ENCODE measurements at places on chromosomes 7 and 10.
A peak's percentile ranks its signal among the peaks of the same experiment; 100 is the strongest.

DNA sequence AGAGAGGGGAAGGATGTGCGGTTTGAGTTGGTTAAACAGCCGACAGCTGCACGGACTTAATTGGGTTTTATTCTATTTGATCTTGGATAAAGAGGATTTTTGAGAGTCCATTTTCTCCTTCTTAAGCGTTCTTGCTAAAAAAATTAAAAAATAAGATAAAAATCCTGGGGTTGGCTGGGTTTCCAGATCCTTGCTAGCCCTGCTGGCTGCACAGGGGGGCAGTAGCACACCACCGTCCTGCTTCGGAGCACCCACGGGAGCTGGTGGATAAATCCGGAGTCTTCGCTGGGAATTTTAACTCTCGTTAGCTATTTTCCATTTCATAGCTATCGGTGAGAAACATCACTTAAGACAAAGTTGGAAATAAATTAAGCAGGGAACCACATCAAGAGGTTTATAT is 792.0 kb downstream of the TYW1 start:
- no peak for DNase-seq

GRCh38 chr10:85575441-85575840 is 791.2 kb downstream of the GRID1 start:
- no peak for DNase-seq

DNA sequence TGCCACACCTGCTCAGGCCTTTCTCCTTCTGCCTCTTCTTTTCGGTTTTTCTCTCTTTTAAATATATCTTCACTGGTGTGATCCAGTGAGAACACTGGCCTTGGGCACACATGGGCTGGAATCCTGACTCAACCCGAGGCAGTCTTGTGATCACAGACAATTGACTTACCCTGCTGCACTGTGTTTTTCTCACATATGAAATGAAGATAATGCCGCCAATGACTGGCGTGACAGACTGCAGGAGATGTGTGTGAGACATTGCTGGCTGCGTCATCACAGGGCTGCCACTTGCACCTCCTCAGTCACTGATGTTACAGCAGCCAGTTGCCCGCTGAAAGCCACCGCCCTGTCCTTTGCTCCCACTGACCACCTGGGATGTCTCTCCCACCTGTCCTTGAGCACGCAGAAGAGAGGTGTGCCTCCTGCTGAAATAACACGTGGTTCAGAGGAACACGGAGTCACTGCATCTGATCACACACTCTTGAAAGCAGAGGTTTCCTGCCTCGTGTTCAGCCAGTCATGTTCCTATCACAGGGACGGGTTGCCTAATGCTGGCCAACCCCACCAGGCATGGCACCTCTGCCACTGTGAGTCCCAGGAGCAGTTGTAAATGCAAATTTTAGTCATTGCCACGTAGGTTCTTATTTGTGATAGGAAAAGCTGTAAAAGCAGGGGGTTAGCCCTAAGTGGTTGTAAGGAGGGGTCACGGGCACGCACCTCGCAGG is 124.6 kb upstream of the LANCL2 start:
- DNase-seq = no peak

GRCh38 chr7:2944739-2945138 is 98.9 kb downstream of the CARD11 start:
- no peak for DNase-seq

DNA sequence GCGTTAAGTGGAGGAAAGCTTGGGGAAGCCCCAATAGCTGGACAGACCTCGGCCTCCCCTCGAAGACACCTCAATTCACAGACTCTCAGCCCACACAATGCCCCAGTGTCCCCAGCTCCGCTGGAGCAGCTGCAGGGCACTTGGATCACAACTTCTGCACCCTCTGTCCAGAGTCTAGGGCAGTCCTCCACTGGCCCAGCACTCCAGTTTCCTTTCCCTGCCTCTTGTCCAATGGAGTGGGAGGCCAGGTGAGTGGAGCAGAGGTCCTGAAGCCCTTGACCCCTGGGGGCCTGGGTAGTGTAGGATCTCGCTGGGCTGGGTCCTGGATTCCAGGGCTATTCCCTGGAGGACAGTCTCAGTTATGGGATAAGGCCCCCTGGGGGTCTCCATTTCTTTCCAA is 11.9 kb downstream of the SFRP5 start:
- DNase-seq = no peak

- no peak for DNase-seq
These were observed 33.2 kb downstream of the PITRM1 start for GRCh38 chr10:3139216-3139910.

DNA sequence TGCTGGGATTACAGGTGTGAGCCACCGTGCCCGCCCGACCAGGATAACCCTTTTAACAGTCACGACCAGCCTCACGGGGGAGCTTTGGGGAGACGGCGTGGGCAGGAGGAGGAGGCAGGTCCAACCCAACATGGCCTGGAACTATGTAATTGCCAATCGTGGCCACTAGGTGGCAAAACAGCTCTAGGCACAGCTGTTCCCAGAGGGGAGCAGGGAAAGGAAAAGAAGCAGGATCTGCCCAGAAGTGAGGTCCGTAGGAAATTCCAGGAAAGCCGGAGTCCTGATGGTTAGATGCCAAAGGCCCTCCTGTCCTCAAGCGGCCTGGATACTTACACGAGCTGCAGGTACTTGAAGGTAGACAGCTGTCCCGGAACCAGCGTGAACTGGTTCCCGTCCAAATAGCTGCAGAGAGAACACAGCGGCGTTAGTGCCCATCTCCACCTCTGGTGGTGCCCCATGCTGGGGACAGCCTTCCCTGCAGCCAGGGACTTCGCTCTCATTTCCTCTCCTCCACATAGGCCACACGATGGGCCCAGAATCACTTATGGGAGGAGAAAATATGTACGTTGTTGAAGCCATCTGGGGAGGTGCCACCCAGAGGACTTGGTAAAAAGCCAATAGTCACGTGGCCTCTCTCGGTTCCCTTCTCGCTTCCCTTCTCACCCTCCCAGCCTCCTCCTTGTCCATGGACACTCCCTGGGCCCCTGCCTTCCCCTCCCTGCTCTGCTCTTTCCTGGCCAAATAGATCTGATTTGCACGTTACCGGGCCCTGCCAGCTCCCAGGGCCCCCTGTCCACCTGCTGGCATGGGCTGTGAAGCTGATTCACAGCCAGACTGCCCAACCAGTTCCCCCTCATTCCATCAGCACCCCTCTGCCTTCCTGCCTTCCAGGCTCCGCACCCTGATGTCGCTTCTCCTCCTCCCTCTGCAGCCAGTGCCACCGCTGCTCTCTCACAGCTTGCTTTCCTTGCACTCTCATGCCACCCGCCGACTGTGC is 148.1 kb downstream of the SLIT1 start:
- peak; percentile 29 for DNase-seq
